Adipocyte (in vitro differentiated cells): ENCODE measurements at places on chromosomes 12 and 14.

GRCh38 chr12:128088926-128089325, 178.0 kb upstream of the TMEM132C start:
- no peak for DNase-seq

DNA sequence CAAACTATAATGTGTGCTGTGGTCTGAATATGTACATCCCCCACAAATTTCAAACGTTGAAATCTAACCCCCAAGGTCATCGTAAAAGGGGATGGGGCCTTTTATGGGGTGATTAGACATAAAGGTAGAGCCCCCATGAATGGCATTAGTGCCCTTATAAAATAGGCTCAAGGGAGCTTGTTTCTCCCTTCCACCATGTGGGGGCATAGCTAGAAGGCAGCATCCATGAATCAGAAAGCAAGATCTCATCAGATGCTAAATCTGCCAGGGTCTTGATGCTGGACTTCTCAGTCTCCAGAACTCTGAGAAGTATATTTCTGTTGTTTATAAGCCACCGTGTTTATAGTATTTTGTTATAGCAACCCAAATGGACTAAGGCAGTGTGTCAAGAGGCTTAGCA, 33.4 kb upstream of the IGF1 start:
- DNase-seq: no peak

GRCh38 chr12:91983935-91984334, 161.7 kb downstream of the BTG1 start:
- DNase-seq: no peak

GRCh38 chr12:113815031-113815430, 151.1 kb downstream of the RBM19 start:
- DNase-seq: no peak
